SHP77 treated with DMSO at 0.1 percent for 48 hours (cell line): ENCODE measurements at places on chromosomes 4 and X.

- DNase-seq: no peak
Measured at GRCh38 chr4:153963216-153963615, 174.3 kb upstream of the SFRP2 start.

GRCh38 chr4:121408-122084 is 2.8 kb upstream of the ZNF718 start:
- no peak for DNase-seq

DNA sequence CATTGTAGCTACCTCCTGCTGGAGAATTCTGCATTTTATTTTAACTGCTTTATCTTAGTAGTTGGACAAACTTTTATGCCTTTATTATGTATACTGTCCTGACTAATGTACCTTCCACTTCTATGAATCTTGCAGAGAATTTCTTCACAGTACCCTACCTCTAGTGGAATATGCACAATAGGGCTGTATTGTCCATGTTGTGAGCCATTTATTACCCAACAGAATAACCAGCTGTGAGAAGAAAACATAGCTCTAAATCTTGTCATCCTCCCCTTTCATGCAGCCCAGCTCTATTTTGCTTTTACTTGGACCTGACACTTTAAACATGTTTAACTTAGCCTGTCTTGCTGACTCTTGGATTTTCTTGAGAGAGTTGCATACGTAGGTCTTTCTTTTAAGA is 56.2 kb downstream of the MCUB start:
- no peak for DNase-seq

DNA sequence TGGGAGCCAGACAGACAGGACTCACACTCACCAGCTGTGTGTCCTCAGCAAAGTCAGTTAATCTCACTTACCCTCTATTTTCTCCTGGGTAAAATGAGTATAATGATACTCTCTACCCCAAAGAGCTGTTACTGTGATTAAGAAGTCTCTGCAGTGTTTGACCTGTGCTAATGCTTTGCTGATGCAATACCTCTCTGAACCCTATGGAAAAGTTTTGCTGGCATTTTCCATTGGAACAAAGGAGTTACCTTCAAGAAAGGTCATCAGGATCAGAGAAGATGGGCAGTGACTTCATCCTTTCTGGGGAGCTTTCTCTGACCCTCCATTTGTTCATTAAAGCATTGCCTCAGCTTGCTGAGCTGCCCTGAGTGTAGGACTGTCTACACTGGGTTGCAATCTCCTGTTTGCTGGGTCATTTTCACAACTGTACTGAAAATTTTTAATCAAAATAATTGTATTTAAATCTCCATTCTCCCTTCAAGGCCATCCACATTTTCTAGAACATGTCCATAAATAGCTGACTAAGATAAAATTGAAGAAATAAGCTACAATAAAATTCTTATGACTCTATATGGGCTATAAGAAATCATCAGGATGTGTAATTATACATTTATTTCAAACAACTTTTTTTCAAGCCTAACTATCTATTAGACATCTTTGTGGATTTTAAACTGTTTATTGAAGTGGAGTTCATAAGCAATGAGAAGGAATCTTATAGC is 272.8 kb upstream of the CPEB2 start:
- no peak for DNase-seq

GRCh38 chr4:162408309-162408708 is 244.5 kb upstream of the FSTL5 start:
- peak; percentile 14 for DNase-seq

DNA sequence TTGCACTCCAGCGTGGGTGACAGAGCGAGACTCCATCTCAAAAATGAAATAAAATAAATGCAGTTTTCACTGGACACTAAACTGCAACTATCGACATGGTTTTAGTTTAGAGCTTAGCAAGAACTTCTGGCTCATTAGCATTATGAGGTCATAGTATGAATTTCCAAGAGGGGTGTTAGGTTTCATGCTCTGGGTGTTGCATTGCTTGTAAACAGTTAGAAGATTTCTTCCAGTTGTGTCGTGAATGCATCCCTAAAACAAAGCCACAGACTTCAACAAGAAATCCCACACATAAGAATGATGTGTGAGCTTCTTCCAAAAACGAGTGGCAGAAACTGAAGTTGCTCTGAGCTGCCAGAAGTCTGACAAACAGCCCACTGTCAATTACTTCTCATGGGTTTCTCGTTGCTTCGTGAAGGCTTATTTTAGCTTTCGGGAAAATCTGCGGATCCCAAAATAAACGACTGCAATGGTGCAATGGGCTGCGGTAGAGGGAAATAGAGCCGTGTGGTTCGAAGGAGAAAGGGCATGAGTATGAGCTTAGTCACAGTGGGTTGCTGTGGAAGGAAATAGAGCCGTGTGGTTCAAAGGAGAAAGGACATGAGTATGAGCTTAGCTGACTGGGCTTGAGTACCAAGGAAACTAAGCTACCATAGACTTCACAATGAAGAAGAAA is 354.9 kb downstream of the DHRSX start:
- DNase-seq: no peak

GRCh38 chr4:26731351-26732035 is 129.1 kb upstream of the STIM2 start:
- DNase-seq: no peak

GRCh38 chr4:157898836-157899605 is 273.8 kb downstream of the GASK1B start:
- no peak for DNase-seq

GRCh38 chrX:46179748-46180147 is 365.5 kb downstream of the ZNF674 start:
- peak; percentile 0 for DNase-seq

DNA sequence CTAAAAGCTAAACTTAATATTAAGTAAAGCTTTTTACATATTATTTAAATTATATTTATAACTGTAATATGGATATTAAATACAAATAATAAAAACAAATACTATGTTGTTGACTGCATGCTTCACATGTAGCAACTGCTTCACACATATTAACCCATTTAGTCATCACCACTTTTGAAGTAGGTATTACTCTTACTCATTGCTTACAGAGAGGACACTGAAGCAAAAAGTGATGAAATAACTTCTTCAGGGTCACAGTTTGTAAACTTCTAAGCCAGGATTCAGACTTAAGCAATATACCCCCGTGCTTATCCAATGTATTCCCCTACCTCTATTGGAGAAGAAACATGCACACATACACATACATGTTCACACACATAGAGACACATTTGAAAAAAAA is 166.6 kb downstream of the DKK2 start:
- DNase-seq: no peak

- no peak for DNase-seq
Measured at GRCh38 chrX:110322603-110323002, 4.7 kb upstream of the AMMECR1 start.

DNA sequence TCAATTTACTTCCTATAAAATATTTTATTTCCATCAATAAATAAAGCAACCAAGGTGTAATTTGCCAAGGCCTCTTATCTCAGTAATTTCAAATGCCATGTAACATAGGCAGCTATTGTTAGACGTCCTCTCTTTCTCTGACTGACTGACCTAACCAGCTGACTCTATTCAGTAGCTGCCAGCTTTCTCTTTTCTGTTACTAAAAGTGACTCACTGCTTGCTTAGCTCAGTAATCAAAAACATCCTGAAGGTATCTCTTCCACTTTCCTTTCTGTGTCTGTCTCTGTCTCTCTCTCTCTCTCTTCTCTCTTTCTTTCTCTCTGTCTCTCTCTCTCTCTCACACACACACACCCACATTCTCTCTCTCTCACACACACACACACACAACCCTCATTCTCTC is 134.2 kb downstream of the SPOCK3 start:
- DNase-seq: peak; percentile 6

DNA sequence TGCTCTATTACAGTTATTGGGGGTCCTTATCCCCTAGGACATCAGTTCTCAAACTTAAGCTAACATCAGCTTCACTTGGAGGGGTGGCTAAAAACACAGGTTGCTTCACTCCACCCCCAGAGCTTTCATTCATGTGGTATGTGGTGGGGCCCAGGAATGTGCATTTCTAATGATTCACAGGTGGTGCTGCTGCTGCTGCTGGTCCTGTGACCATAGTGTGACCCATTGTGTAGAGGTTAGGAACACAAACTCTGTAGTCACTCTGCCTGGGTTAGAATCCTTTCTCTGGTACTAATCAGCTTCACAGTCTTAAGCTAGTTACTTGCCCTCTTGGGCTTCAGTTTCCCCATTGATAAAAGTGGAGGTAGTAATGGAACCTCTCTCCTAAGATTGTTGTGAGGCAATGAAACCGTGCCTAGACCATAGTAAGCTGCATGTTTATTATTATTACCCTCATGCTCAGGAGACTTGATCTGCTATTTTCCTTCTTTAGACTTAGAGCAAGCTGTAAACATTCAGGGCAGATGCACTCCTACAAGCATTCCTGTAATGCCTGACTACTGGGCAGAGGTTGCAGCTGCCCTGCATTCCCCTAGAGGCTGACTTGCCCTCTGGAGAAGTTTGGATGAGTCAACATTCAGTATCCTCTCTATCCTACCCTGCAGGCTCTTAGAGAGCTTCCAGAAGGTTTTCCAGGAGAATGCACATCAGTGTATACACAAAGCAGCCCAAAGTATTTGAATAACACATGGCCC is 94.1 kb upstream of the ACSL4 start:
- no peak for DNase-seq

DNA sequence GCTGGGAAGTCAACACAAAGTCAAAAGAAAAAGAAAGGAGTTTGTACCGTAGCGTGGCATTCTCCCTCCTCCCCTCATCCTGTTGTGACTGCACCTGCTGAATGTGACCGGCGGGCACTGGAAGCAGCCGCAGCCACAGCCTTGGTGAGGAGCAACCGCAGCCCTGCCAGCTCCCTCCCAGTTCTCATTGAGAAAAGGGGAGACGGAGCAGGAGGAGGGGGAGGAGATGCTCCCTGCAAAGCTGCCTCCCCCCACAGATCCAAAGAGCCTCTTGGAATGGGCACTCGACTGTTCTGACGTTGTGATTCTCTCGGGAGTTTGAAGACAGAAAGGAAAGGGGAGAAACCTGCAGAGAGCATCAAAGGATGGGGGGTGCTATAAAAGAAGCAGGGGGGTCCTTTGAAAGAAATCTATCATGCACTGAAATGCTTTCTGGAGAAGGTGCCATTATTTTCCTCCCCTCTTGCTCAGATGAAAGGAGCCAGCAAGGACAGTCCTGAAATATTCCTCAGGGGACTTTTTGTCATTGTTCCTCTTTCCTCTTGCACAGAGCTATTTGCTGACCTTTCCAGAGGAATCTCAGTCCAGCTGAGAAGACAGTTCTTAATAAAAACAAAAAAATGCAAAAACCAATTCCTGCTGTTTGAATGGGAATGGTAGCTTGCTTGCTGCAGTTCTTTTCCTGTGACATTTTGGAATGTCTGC is 429.7 kb downstream of the MAPK10 start:
- DNase-seq: peak; percentile 13

DNA sequence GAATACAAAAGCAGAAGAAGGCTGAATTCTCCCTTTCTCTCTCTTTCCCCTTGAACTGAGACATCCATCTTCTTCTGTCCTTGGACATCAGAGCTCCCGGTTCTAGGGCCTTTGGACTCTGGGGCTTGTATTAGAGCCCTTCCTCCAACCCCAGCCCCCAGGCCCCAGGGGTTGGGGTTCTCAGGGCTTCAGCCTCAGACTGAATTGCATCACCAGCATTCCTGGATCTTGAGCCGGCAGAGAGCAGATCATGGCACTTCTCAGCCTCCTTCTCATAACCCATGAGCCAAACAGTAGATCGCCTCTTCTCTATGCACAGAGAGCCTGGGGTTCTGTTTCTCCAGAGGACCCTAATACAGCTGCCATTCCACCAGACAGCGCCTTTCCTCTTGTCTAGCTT is 25.3 kb upstream of the CLDN24 start:
- DNase-seq: no peak

DNA sequence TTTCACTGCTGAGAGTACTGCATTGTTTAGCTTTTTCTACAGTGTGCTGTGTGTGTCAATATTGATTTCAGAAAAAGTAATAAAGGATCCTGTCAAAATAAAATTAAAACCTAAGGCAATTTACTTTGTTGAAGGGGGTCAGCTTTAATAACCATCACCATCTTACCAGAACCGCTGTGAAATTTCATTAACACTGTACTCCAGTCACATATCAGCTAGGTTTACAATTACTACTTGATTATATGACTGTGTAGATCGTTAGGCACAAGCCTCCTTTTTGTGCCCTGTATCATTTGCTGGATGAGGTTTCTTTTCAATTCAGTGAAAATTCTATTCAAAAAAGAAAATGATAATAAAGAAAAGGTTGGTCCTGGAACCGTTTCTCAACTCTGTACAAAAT is 917.2 kb downstream of the CENPC start:
- DNase-seq: peak; percentile 48

DNA sequence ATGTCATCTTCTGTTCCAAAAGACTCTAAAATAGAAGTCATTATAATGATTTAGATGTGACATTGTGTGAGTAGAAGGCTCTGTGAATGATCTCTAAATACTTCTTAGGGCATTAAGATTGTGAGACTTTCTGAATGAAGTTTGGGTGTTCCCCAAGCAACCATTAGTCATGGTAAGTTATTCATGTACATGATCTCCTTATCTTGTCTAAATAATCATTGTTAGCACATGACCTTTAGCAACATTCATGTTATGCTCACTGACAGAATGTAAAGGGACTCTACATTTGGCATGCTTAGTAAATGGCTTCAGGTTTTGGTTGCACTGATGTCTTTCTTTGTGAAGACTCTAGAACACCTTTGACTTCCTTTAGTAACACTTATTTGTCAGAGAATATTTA is 140.8 kb upstream of the AGA start:
- DNase-seq: no peak

DNA sequence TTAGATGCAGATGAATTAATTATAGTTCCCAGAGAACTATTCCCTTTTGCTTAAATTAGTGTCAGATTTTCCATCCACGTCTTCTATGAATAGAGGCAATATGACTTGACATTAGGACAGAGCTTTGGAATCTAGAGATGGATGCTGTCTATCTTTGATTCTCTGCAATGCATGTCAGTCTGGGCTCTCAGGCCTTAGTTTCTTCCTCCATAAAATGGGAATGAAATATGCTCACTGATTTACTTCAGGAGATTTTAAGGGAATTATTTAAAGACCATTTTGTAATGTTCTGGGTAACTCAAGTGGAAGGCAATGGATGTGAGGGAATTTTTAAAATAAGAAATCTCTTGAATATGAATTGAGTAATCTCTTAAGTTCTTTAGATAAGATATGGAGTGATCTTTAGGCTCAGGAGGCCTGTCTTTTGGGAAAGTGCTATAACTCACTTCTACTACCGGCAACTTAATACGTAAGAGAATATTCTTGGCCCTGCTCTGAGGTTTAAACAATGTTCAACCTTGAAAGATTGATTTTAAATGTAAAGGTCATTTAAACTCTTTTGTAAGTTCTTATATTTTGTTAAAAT is 29.0 kb downstream of the MGST2 start:
- DNase-seq: no peak

DNA sequence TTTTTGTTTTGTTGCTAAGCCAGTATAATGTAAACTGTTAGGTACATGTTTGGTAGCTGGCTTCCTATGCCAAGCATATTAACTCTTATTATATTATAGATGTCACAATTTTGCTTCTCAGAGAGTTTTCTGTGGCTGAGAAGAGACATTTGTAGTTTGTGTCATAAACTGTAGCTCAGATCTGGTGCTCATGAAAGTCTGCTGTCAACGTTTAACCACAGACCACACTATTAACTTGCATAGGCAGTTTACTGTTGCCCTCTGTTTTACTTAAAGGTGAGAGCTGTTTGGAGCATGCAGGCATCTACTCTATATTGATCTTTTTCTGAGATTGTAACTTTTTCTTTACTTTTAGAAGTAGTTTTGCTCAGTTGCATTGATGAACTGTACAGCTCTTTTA is 166.8 kb downstream of the TLL1 start:
- DNase-seq: no peak
